Fibroblast of the aortic adventitia (primary cell): ENCODE measurements at places on chromosomes 3 and 15. TPM values are rescaled to one million over a fixed set of nuclear protein-coding genes. Genes with fewer than 3 reads are reported as not detected.

DNA sequence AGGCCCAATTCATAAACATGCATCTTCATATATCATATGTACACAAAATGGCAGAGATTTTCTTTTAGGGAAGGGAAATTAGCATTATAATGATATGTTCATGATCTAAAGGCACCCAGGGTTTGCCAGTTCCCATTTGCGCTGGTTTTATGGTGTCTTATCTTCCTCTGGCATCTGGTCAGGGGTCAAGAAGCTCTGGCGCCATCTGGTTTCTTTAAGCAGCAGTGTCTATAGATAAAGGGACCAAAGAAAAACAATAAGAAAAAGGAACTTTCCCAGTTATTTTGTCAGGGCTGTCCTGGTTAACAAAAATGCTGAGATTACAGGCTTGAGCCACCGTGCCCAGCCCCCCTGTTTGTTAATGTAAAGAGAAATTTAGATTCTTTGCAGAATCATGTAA, 3.3 kb upstream of the DCP1A start:
- peak; percentile 59 for DNase-seq

GRCh38 chr15:62964251-62964650, 78.3 kb upstream of the TPM1 start:
- no peak for DNase-seq

SLC24A5 gene
- not detected in 2 replicates for total RNA-seq

TMCO5A gene
- 0.49 TPM in 1 of 2 replicates, not detected in the other for total RNA-seq

GRCh38 chr3:160797356-160797755, 41.3 kb downstream of the PPM1L start:
- no peak for DNase-seq

- DNase-seq = no peak
Observed at GRCh38 chr3:20421-20820, 176.1 kb upstream of the CHL1 start.

DNA sequence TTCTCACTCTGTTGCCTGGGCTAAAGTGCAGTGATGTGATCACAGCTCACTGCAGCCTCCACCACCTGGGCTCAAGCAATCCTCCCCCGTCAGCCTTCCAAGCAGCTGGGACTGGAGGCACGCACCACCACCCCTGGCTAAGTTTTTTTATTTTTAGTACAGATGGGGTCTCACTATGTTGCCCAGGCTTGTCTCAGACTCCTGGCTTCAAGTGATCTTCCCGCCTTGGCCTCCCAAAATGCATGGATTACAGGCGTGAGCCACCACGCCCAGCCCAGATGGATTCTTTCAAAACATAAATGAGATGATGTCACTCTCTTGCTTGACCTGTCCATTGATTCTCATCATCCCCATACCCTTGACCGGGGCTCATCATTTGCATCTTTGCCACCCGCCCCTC, 72.6 kb upstream of the SLC6A6 start:
- no peak for DNase-seq
